ENCODE measurements at places on chromosomes 1 and 21. TPM values are rescaled to one million over a fixed set of nuclear protein-coding genes. Genes with fewer than 3 reads are reported as not detected.
A peak's percentile ranks its signal among the peaks of the same experiment; 100 is the strongest.

Gene KIF17
- total RNA-seq = not detected

Gene SUMO3
- total RNA-seq = 50.1 TPM

Gene S100A5
- total RNA-seq = not detected

Gene AQP10
- not detected for total RNA-seq

Gene UMODL1
- total RNA-seq = not detected

Gene RHD
- not detected for total RNA-seq

Gene PTPN14
- total RNA-seq = 0.14 TPM

Gene C8B
- total RNA-seq = not detected

Gene OR2T11
- total RNA-seq = not detected

Gene SEC16B
- total RNA-seq = not detected

DNA sequence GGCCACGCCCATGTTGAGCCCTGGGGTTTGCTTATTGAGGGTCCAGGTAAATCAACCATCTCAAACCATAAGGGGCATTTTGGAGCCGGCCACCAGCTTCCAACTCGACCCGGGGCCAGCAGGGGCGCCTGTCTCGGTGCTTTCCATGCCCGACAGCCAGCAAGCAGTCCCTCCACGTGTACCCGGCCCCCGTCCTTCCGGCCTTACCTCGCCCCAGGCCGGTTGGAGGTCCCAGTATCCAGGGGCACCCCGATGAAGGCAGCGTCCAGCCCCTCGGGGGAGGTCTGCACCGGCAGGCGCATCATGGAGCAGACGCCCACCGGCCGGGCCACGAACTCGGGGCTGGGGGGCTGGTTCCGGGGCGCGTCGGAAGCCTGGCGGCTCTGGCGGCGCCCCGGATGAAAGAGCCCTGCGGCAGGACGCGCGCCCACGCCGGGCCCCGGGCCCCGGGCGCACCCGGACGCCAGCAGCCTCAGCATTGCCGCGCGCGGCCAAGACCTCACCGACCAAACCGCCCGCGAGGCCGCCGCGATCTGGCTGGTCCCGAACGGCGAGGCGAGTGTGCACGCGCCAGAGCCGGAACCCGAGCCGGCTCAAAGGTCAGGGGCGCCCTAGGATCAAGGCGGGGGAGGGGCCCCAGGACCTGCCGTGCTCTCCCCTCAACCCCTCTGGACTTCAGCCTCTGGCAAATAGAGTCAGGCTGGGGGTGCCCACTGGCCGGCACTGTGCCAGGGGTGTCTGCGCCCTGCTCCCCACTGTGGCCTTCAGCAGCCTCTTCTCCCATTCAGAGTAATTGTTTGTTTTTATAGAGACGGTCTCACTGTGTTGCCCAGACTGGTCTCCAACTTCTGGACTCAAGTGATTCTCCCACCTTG, at the start of gene AGMAT:
Gene AGMAT (minus strand): TSS at position 563 of the 875 bp plus-strand sequence. CDS start 84 bp downstream, at position 479.
- peak; percentile 74 for DNase-seq

- DNase-seq = no peak
These were observed 80.2 kb upstream of the PPP2R5A start for GRCh38 chr1:212205006-212205405.

DNA sequence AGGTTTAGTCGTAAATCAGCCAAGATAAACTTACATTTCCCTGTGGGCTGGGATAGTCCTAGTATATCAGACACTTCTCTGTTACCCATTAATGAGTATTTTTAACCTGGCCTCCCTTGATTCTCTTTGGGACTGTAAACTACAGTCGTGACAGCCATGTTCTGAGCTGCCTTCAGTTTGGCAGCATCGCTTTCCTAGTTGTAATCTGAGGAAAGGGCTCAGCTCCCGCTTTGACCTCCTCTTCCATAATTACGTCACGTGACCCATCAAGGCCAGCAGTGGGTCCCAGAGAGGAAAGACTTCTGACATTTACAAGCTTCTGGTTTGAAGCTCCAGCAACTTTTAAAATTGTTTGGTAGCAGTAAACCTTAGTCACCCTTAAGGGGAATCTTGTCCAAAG, 34.6 kb upstream of the MTR start:
- DNase-seq = no peak

DNA sequence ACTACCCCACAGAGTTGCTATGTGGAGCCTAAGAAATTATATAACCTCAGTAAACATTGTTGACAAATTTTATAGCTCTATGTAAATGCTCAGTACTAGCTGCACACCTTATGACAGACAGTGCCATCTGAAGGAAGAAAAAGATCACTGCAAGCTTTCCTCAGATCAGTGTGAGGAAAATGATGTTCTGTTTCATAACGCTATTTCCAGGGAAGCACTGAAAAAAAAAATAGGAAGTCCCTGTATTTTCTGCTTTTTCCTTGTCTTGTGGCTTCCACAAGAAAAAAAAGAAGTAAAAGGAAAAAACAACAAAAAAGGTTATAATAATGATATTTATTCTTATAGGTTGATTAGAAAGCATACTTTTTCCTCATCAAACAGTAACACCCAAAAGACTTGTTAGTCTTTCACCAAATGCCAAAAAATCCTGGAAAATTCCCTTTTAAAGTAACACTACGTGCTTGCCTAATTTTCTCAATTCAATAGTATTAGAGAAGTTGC, 23.2 kb downstream of the LYST start:
- DNase-seq = no peak

- peak; percentile 69 for DNase-seq
These were observed at the start of gene MEGF6 for GRCh38 chr1:3611170-3612019. TSS of gene MEGF6 (minus strand) at chr1:3611508. CDS start at chr1:3611268, 240 bp downstream.

DNA sequence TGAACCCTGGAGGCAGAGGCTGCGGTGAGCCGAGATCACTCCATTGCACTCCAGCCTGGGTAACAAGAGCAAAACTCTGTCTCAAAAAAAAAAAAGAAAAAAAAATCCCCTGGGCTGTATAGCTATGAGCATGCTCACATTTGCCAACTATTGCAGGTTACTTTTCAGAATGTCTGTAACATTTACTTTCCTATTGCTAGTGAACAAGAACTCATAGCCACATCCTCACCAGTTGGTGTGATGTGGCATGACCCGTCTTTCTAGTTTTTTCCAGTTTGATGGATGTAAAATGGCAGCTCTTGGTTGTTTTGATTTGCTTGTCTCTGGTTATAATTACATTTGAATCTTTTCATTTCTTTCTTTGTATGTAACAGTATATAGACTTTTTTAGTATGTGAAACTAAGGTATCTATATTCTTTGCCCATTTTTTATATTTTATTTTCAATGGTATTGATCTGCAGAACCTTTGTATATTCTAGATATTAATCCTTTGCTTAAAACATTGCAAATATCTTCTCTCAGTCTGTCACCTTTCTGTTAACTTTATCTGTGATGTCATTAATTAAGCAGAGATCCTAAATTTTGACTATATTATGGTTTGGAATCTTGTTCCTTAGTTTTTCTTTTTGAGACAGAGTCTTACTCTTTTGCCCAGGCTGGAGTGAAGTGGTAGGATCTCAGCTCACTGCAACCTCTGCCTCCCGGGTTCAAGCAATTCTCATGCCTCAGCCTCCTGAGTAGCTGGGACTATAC, 11.6 kb downstream of the MED18 start:
- DNase-seq = no peak

- DNase-seq = no peak
These were observed 156.2 kb downstream of the PLA2G4A start for GRCh38 chr1:186984959-186985358.

GRCh38 chr1:12279728-12280464, 50.1 kb downstream of the VPS13D start:
- no peak for DNase-seq

GRCh38 chr1:47696737-47697441, 259.0 kb downstream of the FOXD2 start:
- no peak for DNase-seq

DNA sequence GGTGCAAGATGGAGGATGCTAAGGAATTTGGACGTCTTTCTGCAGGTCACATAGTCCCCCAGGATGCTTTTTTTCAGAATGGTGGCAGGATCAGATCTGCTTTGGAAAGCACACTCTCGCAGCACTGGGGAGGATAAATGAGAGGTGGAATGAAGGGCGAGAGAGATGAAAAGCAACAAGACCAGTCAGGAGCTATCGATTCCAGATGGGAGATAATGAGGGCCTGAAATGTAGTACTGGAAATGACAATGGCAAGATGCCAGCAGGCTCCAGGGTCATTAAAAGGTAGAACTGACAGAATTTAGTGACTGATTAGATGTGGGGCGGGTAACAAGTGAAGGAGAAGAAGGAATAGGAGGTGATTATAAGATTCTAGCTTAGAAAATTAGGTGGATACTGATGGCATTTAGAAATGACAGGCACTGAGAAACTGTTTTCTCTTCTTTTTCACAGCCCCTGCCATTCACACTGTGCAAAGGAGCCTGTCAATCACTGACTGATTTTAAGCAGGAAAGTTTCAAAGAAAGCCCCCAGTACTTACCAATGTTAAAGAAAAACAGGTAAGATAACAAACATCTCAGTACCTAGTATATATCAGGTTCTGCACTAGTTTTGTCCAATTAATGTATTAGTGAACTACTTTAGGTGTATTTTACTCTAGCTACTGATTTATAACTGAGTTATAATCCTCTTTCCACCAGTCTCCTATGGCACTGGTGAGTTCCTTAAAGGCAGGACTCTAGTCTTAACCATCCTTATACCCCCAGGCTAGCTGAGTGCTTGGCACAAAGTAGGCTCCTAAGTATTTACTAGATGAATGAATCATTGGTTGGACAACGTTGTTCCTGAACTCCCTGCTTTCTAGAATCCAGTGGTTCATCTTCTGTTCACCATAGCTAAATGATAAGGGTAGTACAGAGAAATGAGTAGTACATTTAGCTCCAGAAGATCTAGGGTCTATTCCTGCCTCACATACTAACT, 9.2 kb downstream of the PIGM start:
- DNase-seq = no peak

DNA sequence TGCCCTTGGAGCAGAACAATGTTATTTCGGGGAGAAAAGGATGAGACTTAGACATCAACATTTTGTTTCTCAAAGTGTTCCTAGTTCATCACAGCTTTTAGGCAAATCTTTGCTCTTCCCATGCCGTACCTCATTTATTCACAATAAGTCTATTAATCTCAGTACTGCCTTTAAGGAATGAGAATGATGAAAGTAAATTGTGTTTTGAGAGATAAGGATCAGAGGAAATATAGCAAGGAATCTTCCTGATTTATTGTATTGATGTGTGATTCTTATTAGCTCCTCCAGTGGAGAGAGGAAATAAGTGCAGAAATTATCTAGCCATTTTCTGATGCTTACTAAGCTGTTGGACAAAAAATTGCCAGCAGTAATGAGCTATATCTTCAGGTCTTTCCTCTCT, 2.0 kb downstream of the POLR3C start:
- no peak for DNase-seq

DNA sequence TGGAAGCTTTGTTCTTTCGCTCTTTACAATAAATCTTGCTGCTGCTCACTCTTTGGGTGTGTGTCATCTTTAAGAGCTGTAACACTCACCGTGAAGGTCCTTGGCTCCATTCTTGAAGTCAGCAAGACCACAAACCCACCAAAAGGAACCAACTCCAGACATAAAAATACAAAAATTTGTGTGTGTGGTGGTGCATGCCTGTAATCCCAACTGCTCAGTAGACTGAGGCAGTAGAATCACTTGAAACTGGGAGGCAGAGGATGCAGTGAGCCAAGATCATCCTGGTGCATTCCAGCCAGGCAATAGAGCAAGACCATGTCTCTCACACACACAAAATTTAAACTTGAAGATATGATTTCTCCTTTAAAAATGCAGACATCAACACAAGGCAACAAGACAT, 1431.7 kb upstream of the B3GALT2 start:
- DNase-seq = no peak

DNA sequence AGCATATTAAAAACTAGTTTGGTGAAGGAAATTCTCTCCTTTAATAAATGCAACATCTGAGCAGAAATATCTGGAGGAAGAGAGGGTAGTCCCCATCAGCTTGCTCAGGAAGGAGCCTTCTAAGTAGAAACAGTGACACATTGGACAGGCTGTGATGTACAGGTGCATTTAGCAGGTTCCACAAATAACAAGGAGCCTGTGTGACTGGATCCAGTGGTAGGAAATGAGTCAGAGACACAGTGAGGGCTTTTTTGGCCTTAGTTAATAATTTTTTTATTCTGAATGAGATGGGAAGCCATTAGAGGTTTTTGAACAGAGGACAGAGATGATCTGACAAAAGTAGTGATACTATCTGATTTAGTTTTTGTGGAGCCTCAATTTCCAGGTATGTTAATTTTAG, 738.9 kb upstream of the PTBP2 start:
- DNase-seq = no peak

GRCh38 chr1:84884671-84885389, 8.2 kb downstream of the LPAR3 start:
- no peak for DNase-seq

DNA sequence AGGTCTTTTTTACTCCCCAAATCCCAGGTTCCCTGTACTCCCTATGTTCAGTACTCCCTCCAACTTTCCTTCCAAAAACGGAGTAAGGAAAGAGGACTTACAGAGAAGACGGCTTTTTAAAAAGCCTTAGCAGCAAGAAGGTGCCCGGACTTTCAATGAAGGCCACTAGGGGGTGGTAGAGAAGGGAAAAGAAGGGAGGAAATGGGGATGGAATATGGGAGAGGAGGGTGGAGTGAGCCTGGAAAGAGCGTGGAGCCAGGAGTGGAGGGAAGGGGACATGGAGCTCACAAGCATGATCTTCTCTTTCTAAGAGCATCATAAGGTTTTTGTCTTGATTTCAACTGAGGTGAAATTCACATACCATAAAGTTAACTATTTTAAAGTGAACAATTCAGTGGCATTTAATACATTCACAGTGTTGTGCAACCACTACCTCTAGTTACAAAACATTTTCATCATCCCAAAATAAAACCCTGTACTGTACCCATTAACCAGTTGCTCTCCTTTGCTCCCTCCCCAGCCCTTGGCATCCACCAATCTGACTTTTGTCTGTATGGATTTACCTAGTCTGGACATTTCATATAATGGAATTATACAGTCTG, 129.9 kb downstream of the ZNF281 start:
- DNase-seq = no peak

DNA sequence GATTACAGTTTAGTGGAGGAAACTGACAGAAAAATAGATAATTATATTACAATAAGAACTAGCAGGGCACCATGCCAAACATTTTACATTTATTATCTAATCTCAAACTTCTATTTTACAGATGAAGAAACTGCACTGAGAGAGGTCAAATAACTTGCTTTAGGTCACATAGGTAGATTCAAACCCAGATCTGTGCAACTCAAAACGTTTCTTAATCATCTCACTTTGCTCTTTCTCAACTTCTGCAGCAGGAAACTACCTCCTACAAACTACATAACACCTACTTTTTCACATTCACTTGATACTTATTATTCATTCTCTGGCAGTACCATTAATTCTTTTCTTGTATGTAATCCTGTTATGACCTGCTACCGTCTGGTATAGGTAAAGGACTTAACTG, 49.9 kb upstream of the BCL10 start:
- no peak for DNase-seq

- no peak for DNase-seq
These were observed 48.3 kb upstream of the RGS1 start for GRCh38 chr1:192527111-192527795.

Data from natural killer cell treated with Interleukin-12 subunit alpha and Interleukin-12 subunit beta and Interleukin-15 and Interleukin-18, amount 100 ng/mL, for 72 hours (primary cell).